ENCODE measurements at places on chromosomes 16 and 17.

GRCh38 chr16:66147291-66147690 is 219.2 kb upstream of the CDH5 start:
- peaks cover 4% of the 10 kb centered on the region for H3K4me1 ChIP-seq
- H3K4me3 ChIP-seq: no peak overlapping the region
- no peak overlapping the region for H3K27ac ChIP-seq
- no peaks in the 10 kb centered on the region for H3K36me3 ChIP-seq
- no peak for DNase-seq

DNA sequence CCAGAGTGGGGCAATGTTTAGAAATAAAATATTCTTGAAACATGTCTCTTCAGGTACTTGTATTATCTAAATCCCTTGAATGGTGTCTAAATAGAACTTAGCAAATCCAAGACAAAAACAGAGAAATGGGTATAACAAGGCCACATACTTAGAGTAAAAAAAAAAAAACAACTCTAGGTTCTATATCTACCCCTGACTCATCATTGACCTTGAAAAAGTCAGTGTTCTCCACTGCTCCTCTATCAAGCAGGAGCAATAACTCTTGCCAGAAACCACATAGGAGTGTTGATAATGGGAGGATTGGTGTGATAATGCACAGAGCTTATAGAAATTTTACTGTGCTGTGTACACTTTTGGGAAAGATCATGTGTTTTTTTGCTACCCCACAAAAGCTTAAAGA is 296.6 kb upstream of the PMFBP1 start:
- H3K4me1 ChIP-seq: no peaks in the 10 kb centered on the region
- no peak overlapping the region for H3K4me3 ChIP-seq
- H3K36me3 ChIP-seq: no peaks in the 10 kb centered on the region
- no peak overlapping the region for H3K27ac ChIP-seq
- no peak for DNase-seq
- H3K27me3 ChIP-seq: no peaks in the 10 kb centered on the region

GRCh38 chr17:47164263-47164662 is 24.8 kb downstream of the CDC27 start:
- DNase-seq: no peak
- H3K27me3 ChIP-seq: no peaks in the 10 kb centered on the region
- H3K27ac ChIP-seq: no peak overlapping the region
- H3K4me1 ChIP-seq: peaks cover 17% of the 10 kb centered on the region
- H3K36me3 ChIP-seq: peaks cover 49% of the 10 kb centered on the region

GRCh38 chr16:83817022-83817421 is 9.2 kb downstream of the HSBP1 start:
- no peaks in the 10 kb centered on the region for H3K27me3 ChIP-seq
- no peak for DNase-seq
- H3K4me1 ChIP-seq: no peaks in the 10 kb centered on the region
- no peak overlapping the region for H3K4me3 ChIP-seq
- H3K27ac ChIP-seq: no peak overlapping the region

GRCh38 chr16:28313587-28313986 is 21.3 kb downstream of the SBK1 start:
- no peak overlapping the region for H3K27ac ChIP-seq
- no peaks in the 10 kb centered on the region for H3K27me3 ChIP-seq
- peaks cover 57% of the 10 kb centered on the region for H3K4me1 ChIP-seq
- no peaks in the 10 kb centered on the region for H3K36me3 ChIP-seq
- no peak overlapping the region for H3K4me3 ChIP-seq

- no peak for DNase-seq
- H3K4me3 ChIP-seq: no peak overlapping the region
- H3K27me3 ChIP-seq: no peaks in the 10 kb centered on the region
Observed at GRCh38 chr17:73689596-73690275, 45.5 kb upstream of the SDK2 start.

DNA sequence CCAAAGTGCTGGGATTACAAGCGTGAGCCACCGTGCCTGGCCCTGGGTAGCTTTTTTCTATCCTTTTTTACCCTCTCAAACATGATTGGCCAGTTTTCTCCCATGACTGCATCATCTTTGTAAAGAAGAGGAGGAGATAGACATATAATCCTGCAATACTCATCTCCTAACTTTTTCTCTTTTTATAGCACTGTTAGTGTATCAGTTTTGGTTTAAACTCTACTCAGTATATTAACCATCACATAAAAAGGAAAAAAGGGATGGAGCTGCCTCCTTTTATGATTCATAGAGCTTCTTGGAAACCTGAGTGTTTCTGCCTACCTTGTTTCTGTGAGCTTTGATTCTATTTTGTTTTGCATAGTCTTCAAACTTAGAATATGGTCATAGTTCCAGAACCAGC is 12.0 kb upstream of the TMEM106A start:
- peaks cover 44% of the 10 kb centered on the region for H3K36me3 ChIP-seq
- DNase-seq: no peak
- H3K4me1 ChIP-seq: peaks cover 8% of the 10 kb centered on the region
- H3K4me3 ChIP-seq: no peak overlapping the region
- H3K27me3 ChIP-seq: no peaks in the 10 kb centered on the region

DNA sequence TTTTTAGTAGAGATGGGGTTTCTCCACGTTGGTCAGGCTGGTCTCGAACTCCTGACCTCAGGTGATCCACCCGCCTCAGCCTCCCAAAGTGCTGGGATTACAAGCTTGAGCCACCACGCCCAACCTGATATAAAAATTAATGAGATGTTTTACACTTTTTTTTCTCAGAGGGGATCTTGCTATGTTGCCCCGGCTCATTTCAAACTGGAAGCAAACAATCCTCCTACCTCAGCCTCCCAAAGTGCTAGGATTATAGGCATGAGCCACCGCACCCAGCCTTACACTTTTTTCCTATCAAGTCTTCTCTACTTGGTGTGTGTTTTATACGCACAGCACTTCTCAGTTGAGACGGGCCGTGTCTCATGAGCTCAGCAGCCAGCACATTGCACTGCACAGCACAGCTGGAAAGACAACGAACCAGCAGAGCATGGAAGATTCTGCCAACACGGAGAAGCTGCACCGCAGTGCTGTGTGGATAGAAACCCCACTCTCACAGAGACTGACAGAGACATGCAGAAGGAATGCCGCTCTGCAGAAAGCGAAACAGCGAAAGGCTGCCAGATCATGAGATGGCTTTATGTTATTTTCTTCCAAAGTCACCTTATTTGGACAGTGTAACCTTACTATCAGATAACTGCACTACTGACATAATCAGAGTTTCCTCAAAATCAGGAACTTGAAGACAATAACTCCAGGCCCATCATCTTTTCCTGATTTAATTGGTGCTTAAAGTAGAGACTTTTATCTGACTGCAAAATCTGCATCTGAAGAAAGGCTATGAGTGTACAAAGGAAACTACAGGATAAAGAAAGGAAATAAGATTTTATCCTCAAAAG is 6.5 kb upstream of the QRICH2 start:
- H3K27ac ChIP-seq: no peak overlapping the region
- H3K4me3 ChIP-seq: no peak overlapping the region
- no peak for DNase-seq
- H3K36me3 ChIP-seq: peaks cover 7% of the 10 kb centered on the region

- H3K27ac ChIP-seq: no peak overlapping the region
- peaks cover 15% of the 10 kb centered on the region for H3K4me1 ChIP-seq
- DNase-seq: no peak
Observed at GRCh38 chr16:24717411-24717810, 12.0 kb upstream of the TNRC6A start.

All from activated naive CD8-positive, alpha-beta T cell treated with anti-CD3 and anti-CD28 coated beads, Interleukin-2, amount 50 U/mL, for 24 hours (primary cell).